T-helper 9 cell (primary cell): ENCODE measurements at places on chromosomes 12 and 14.

- no peak for DNase-seq
Observed at GRCh38 chr14:89491711-89492381, 74.8 kb upstream of the FOXN3 start.

- no peak for DNase-seq
Observed at GRCh38 chr12:10069099-10069498, 29.7 kb downstream of the CLEC1A start.

GRCh38 chr14:76917745-76918255 lies 91.6 kb downstream of the LRRC74A start:
- no peak for DNase-seq

- no peak for DNase-seq
Observed at GRCh38 chr14:60653701-60654161, 4.5 kb upstream of the SIX1 start.

GRCh38 chr12:76698316-76698715 lies 65.6 kb upstream of the ZDHHC17 start:
- DNase-seq: no peak

GRCh38 chr12:107091989-107092641 lies 1.2 kb downstream of the CRY1 start:
- no peak for DNase-seq

- DNase-seq: no peak
Observed at GRCh38 chr12:13343375-13343774, 146.8 kb downstream of the EMP1 start.

GRCh38 chr12:100995201-100995600 lies 200.6 kb downstream of the ANO4 start:
- no peak for DNase-seq

DNA sequence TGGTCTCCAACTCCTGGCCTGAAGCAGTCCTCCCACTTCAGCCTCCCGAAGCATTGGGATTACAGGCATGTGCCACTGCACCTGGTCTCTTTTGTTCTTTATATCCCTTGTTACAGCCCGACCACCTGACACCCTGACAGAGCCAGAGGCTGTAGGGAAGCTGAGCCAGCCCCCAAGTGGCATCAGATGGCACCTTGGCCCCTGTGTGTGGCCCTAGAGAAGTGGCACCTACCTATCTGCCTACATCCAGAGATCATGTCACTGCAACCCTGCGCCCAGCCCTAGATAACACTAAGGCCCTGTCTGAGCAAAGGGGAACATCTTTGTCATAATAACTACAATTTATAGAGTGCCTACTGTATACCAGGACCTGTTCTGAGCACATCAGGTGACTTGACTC lies 235.0 kb downstream of the AACS start:
- no peak for DNase-seq

- peak; percentile 48 for DNase-seq
Observed at GRCh38 chr12:48980953-48981756, 3.0 kb downstream of the WNT1 start.

- no peak for DNase-seq
Observed at GRCh38 chr14:25836636-25837035, 761.2 kb downstream of the NOVA1 start.

GRCh38 chr12:7339675-7340074 lies 35.8 kb downstream of the ACSM4 start:
- no peak for DNase-seq

DNA sequence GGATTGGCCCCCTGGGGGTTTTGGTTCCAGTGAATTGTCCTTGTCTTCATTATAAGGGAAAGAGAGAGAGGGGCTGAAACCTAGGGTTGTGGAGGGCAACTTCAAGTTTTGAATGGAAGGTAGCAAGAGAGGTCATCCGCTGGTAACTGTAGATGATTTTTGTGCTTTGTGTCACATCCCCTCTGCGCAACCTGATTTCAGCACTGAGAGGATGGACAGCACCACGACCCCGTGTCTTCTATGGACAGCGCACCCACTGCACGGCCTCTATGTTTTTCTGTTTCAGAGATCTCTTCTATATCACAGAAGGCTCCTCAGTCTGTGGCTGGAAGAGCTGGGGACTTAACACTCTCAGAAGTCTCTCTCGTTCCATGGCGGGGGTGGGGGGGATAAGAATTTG lies 127.0 kb upstream of the RPH3A start:
- DNase-seq: no peak

DNA sequence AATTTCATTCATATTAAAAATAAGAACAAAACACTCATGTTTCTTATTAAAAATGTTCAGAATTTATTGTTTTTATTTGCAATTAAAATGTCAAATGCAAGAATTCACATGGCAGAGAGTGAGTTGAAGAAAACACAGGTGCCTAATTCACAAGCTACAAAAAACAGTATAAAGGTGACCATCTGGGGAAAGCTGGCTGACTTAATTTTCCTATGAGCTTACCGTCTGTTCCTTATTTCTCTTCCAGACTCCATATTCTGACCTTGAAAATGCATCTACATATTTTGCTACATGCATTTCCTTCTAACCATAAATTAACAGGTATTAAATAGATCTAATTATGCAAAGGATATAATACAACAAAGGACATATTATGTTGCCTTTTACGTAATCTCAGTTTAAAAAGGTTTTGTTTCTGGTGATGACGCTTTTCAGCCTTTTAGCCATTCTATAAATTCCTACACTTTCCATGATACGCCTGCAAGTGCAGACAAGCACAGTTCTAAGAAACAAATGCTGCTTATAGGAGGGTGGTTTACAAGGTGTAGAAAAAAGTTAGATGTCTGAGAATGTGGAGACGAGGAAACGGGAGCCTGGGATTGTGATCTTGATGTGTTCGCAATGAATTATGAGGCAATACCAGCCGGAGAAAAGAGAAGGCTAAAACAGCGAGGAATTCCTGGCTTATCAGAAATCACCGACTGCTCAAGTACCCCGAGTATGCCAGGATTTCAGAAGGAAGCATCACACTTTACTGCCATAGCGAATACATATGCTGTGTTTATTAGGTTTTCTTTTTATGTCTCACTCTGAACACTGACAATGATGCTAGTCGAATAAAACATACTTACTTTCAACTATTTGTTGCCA lies 24.6 kb downstream of the LIN7A start:
- no peak for DNase-seq

- no peak for DNase-seq
Observed at GRCh38 chr12:108744021-108744897, 12.9 kb upstream of the CORO1C start.
